ENCODE measurements at places on chromosomes 6 and 20.

GRCh38 chr6:1832844-1833787 lies 223.4 kb downstream of the FOXC1 start:
- no peak for DNase-seq

DNA sequence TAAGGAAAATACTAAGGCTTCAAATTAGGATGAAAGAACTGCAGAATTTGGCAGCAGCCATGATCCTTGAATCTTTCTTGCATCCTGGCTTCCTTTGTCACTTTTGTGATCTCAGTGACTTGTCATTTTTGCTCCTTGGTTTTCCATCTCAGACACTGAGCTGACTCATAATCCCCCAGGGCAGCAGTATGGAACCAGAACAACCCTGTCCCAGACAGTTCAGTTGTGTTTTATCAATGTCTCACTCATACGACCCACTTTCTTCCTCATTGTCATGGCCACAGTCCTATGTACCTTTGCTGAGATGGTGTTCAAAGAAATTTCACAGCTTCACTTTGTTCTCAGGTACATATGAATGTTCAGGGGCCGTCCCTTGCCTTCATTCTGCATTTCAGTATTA lies 488.5 kb upstream of the BTBD3 start:
- no peak for DNase-seq

- peak; percentile 23 for DNase-seq
These were observed 198.6 kb downstream of the DTNBP1 start for GRCh38 chr6:15464211-15464725.

- DNase-seq: no peak
These were observed 226.8 kb upstream of the SGK1 start for GRCh38 chr6:134544737-134545136.

DNA sequence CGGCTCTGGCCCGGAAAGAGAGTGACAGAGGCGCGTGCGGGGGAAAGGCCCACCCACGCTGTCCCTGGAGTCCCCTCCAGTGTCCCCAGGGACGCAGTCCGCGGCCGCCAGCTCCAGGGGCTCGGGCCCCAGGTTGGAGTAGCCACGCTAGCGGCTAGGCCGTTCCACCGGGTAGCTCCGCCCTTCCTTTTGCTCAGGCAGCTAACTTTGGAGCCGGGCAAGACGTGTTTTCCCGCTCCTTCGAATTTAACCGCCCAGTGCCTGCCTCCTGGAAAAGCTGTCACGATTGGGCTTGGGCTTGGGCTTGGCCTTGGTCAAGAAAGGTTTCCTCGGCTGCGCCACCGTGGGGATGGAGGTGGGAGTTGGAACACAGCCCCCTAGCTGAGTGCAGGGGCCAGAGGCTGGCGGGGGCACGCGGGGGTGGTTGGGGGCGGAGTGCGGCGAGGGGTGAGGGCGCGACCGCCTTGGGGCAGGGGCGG lies 4.7 kb downstream of the LINC00237 start:
- DNase-seq: no peak

- no peak for DNase-seq
These were observed 66.1 kb downstream of the FAM50B start for GRCh38 chr6:3915076-3915791.

DNA sequence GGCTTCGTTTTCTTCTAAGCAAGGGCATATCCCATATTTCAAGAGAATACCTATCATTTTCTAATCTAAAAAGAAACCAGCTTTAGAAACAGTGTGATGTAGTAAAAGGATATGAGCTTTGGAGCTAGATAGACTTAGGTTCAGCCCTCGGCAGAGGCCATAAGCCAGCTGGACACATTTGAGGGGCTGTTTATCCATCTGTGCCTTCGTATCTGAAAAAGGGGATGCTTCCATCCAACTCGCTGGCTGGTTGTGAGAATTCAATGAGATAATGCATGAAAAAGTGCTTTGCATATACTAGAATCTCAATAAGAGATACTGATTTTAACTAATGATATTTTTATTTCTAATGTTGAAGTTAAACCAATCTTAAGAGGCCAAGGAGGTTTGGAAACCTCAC lies 58.0 kb downstream of the PRL start:
- no peak for DNase-seq

GRCh38 chr6:113669606-113670005 lies 187.5 kb upstream of the MARCKS start:
- no peak for DNase-seq

GRCh38 chr6:134910593-134910935 lies 39.3 kb downstream of the ALDH8A1 start:
- DNase-seq: no peak

DNA sequence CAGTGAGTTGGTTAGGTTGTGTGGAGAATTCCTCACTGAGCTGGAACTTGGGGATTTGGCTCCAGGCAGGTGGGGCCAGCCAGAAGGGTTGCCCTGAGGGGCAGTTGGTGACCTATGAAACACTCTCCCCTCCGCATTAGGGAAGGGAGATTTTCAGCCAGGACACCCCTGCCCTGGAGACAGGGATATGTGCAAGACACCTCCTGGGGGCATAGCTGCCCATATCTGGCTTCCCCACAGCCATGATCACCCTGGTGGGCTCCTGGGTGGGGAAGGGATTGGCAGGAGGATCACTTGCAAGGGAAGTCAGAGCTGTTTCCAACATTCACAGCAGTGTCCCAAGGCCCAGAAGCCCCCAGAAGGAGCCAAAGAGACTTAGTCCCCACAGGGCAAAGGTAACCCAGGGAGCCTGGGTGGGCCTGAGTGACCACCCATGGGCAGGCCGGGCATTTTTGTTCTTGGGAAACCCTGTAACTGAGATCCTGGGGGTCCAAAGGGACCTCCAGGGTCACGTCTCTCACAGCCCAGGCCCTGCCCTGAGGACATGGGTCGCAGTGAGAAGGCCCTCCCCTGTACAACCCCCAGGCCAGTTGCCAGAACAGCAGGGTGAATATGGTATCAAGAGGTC lies 145.8 kb downstream of the MRPL14 start:
- no peak for DNase-seq
